ENCODE measurements at places on chromosomes 11 and 22.

DNA sequence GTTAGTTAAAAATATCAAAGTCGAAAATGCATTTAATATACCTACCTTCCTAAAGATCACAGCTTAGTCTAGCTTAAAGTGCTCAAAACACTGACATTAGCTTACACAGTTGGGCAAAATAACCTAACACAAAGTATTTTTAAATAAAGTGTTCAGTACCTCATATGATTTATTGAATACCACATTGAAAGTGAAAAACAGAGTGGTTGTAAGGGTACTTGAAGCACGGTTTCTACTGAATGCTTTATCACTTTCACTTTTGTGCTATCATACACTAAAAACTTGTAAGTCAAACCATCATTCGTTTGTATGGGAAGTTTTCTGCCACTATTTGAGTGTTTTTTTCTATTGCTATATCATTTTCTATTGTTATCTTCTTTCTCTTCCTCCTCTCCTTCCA lies 36.6 kb downstream of the ZBTB44 start:
- no peak for DNase-seq

DNA sequence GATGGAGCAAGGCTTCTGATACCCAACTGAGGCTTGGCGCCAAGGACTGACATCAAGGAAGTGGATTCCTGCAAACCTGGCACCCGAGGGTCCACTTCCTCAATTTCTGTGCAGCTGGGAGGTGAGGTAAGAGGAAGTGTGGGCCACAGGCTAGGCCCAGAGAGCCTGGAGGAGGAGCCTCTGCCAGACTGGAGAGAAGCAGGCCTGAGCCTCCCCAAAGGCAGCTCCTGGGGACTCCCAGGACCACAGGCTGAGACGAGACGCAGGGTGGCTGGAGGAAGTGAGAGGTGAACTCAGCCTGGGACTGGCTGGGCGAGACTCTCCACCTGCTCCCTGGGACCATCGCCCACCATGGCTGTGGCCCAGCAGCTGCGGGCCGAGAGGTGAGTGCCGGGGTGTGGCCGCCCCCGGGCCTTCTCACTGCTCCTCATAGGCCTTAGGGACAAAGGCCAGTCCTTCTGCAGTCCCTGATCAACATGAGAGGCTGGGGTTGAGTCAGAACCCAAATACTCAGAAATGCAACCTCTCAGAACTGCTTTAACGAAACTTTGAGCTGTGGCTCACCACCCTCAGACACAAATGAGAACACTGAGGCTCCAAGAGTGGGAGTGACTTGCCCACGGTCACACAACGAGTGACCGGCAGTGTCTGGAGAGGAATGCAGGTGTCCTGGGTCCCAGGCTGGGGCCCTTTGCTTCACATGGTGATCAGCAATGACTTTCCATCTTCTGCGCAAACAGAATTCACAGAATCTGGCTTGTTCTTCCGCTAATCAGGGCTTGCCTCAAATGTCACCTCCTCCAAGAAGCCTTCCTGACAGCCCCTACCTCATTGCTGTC lies at the start of gene NCF4:
Gene NCF4, plus strand, starts transcription at position 186 of the 839 bp plus-strand sequence. Its CDS starts 166 bp downstream, at position 352.
- peak; percentile 13 for DNase-seq

GRCh38 chr11:76263657-76264056 lies 57.4 kb upstream of the WNT11 start:
- DNase-seq, result no peak

- no peak for DNase-seq
These were observed 70.2 kb downstream of the DDX10 start for GRCh38 chr11:108734956-108735559.

DNA sequence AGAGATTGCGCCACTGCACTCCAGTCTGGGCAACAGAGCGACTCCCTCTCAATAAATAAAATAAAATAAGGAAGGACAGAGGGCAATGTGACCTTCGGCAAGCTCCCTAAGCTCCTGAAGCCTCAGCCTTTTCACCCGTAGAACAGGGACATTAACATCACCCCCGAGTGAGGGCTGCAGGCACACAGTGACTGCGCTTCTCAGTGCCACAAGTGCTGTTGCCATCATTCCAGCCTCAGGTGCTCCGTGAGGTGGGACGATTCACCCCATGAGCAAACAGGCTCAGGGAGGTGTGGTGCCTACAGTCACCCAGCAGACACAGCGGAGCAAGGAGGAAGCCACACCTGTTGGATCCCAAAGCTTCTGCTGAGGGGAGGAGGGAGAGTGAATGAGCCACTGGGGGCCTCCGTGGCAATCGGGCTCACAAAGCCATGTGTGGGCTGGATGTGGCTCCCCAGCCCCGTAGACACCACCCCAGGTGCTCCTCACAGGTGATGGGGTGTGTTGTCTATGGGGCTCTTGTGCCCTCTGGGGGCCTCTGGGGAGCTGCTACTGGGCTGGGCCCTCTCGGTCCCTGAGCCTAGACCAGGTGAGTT lies 9.1 kb upstream of the TCF20 start:
- no peak for DNase-seq

DNA sequence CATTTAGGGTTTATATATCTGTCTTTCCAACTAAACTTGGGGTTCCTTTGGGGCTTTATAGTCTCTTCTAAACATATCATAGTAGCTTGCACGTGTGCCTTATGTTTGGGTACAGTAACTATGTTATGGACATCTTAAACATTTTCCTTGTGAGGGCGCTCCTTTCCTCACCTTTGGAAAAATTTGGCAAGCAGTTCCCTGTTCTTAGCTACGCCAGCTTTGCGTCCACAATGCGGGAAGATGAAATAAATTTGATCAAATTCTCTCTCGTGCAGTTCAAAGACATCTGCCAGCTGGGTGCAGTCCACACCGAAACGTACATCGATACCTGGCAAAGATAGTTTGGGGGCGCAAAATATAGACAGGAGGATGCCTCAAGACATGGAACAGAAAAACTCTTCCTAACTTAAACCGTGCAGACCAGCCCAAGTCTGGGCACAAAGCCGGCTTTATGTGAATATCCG lies 548 bp downstream of the FDXACB1 start:
- no peak for DNase-seq

DNA sequence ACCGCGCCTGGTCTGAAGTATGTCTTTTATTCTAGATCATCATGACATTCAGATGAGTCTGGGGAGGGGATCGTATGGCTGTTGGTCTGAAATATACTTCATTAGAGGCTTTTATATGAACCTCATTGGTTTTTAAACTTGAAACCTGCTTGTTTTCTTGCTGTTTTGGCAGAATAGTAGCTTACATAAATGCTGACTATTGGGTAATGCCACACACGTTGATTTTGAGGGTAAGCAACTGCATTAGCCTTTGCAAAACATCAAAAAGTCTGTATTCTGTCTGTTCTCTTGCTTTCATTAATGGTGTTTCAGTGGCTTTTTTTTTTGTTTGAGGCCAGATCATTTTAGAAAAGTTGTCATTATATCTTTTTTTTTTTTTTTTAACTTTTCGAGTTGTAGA lies 14.2 kb downstream of the PPME1 start:
- DNase-seq, result no peak

DNA sequence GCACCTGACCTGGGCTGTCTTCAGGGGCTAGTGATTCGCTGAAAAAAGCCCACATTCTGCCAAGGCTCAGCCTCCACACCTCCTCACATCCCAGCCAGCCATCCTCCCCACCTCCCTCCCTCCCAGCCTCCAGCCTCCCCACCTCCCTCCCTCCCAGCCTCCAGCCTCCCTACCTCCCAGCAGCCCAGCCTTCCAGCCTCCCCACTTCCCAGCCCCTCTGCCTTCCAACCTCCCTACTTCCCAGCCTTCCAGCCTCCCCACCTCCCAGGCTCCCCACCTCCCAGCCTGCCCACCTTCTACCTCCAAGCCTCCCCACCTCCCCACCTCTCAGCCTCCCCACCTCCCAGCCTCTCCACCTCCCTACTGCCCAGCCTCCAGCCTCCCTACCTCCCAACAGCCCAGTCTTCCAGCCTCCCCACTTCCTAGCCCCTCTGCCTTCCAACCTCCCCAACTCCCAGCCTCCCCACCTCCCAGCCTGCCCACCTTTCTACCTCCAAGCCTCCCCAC lies 33.7 kb upstream of the TH start:
- no peak for DNase-seq

DNA sequence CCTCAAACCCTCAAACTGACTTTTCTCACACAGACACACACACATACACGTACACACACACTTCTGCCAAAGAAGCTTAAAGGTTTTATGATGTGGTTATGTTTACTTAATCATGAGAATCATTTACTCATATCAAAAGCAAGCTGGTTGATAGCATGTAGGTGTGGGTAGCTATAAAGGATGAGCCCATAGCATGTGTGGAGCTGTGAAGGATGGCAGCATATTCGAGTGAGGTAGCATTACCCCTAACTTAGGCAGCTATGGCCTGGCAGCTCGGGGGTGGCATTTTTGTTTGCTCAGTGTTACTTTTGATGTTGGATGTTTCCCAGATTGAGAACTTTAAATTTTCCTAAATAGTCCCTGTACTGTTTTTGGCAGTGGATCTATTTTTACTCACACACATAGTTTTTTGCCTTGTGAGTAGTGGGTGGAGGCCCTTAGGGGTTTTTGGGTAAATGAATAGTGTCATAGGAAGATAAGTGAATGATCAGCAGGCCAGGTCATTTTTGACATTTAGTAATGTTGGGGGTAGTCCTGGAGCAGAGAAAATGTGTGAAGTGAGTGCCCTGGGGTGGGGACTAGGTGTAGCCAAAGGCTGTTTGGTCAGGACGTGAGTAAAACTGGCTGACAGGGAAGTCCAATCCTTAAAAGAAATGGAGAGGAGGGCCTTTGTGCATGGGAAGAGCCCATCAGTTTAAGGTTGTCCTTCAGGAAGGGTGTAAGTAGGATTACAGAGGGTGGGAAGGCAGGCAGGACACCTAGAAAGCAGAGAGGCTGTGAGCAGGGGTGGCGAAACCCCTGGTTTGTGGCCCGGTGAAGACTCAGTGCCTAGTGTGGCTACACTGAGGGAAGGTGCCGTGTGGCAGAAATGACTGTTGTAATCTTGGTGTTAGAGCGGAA lies 7.1 kb downstream of the YWHAH start:
- DNase-seq, result no peak

DNA sequence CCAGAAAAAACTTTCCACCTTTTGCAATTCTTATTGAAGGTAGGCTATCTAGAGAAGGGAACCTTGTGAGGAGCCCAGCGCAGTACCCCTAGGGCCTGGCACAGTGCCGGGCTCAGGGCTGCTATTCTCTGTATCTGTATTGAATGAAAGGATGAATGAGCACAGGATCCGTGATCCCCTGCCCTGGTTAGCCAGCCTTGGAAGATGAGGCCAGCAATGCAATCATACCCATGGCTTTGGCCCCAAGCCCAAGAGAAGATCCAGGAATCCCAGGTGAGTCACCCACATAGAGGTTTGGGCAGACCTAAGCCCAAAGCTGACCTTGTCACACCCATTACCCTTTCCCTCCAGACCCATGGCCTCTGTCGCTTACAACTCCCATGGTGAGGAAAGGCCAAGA lies 92.5 kb upstream of the CD82 start:
- DNase-seq, result no peak

- DNase-seq, result no peak
These were observed 4.0 kb downstream of the MS4A8 start for GRCh38 chr11:60703374-60703773.

- no peak for DNase-seq
These were observed 24.4 kb downstream of the ADAMTS8 start for GRCh38 chr11:130403967-130404366.

- no peak for DNase-seq
These were observed 47.3 kb downstream of the NEU3 start for GRCh38 chr11:75035911-75036565.

DNA sequence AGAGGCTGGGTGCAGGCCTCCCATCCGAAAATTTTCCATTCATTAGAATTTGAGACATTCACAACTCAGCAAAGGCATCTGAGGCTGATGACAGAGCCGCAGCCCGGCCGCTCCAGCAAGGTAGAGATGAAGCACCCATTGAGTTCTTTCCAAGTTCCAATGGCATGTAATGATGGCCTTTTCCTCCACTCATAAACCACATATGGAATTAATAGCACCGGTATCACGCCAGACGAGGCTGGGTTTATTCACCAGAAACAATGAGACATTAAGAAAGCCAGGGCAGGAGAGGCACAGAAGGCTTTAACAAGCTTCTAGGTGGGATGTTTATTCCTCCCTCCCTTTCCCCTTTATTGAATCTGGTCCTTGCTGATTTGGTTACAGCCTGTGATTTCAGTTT lies 534.4 kb downstream of the MN1 start:
- DNase-seq, result no peak

DNA sequence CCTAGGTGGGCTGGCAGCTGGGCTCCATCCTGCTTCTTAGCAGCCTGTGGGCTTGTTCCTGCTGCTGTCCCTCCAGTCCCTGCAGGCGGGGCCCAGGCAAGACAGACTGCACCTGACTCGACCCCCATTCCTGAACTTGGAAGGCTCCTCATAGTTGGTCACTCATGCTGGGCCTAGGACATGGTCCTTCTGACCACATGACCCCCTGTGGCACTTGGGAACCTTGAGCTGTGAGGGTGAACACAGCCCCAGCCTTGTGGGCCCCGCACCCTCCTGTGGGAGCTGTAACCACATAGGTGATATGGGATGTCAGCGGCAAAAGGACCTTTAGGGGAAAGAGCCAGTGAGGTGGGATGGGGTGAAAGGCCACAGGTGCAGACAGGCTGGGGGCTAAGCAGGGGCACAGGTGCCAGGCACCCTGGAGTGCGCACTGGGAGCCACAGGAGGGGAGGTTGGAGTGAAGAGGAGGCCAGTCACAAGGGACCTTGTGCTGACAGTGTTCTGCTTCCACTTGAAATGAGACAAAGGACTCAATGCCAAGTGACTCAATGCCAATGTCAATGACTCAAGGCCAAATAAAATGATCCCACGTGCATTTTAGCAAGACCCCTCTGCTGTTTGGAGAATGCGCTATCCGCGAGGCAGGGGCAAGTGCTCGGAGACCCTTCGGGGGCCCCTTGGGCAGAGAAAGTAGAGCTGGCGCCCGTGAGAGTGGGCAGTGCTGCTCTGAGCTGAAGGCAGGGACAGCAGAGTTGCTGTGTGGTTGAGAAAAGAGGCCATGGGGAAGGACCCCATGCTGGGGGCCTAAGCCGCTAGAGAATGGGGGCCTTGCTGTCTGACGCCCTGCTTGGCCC lies 90.7 kb downstream of the MORC2 start:
- DNase-seq, result no peak

All from stimulated activated CD8-positive, alpha-beta memory T cell treated with anti-CD3 and anti-CD28 coated beads, Interleukin-7, amount 100 ng/mL, for 4 hours (primary cell).